Caco-2 (cell line): ENCODE measurements at places on chromosomes 11 and 22. TPM values are rescaled to one million over a fixed set of nuclear protein-coding genes. Genes with fewer than 3 reads are reported as not detected.

DNA sequence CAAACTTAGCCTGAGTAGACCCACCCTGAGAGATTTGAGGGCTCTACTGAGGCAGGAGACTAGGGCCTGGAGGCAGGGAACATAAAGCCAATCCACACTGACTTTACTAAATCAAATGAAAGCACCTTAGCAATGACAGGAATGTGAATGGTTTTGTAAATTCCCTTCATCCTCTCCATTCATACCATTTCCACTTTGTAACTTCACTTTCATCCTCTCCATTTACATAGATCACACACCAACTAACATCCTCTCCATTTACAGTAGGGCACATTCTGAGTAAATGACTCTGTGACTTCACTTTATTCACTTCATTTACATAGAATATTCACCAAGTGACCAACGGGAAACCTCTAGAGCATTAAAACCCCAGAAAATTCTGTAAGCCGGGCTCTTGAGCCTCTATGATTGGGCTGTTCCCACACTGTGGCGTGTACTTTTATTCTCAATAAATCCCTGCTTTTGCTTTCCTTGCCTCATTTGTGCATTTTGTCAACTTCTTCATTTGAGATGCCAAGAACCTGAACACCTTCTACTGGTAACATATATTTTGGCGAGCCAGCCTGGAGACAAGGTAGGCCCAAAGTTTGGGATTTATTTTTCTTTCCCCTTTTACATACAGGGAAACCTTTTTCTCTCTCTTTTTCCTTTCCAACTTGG is 82.9 kb downstream of the PIWIL4 start:
- H3K36me3 ChIP-seq: no peaks in the 10 kb centered on the region
- DNase-seq: no peak
- H3K27ac ChIP-seq: no peak overlapping the region
- H3K27me3 ChIP-seq: no peaks in the 10 kb centered on the region
- H3K4me3 ChIP-seq: no peak overlapping the region

GRCh38 chr22:47631571-47632102 is 869.2 kb downstream of the TBC1D22A start:
- H3K27ac ChIP-seq: peak overlapping the region; percentile 90
- H3K4me1 ChIP-seq: no peaks in the 10 kb centered on the region
- H3K27me3 ChIP-seq: no peaks in the 10 kb centered on the region
- peak; percentile 91 for DNase-seq

DNA sequence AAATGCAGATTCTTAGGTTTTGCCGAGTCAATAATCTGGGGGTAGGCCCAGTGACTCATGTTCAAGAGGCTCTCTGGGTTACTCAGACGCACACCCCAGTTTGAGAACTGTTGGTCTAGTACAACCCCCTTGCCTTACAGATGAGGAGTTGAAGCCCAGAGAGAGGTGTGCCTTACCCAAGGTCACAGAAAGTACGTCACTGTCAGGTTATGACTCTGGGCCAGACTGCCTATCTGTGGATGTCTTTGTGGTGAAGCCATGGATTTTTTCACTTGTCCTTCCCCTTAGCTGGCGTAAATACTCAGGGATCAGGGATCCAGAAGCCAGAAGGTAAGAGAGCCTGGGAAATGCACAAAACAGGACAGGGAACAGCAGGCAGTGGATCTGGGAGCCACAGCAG is 25.2 kb upstream of the NECTIN1 start:
- no peak overlapping the region for H3K4me3 ChIP-seq
- H3K27ac ChIP-seq: no peak overlapping the region
- H3K36me3 ChIP-seq: no peaks in the 10 kb centered on the region
- DNase-seq: peak; percentile 6

The SCO2 gene
- total RNA-seq: 3.0 and 6.5 TPM in 2 replicates

- H3K27ac ChIP-seq: peak overlapping the region; percentile 98
- H3K27me3 ChIP-seq: no peaks in the 10 kb centered on the region
- peaks cover 13% of the 10 kb centered on the region for H3K4me1 ChIP-seq
Measured at GRCh38 chr11:61333550-61334433, 764 bp downstream of the TKFC start.
